Kidney epithelial cell (primary cell): ENCODE measurements at places on chromosomes 2 and 18.
A peak's percentile ranks its signal among the peaks of the same experiment; 100 is the strongest.

DNA sequence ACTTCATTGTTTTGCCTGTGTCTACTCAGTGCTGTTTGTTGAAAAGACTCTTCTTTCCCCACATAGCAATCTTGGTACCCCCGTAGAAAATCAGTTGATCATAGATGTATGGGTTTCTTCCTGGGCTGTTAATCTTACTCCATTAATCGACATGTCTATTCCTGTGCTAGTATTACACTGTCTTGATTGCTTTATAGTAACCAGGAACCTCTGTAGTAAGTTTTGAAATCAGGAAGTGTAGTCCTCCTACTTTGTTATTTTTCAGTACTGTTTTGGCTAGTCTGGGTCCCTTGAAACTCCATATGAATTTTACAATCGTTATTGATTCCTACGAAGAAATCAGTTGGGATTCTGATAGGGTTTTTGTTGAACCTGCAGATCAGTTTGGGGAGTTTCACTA lies 78.8 kb upstream of the FAM136A start:
- DNase-seq, result no peak

DNA sequence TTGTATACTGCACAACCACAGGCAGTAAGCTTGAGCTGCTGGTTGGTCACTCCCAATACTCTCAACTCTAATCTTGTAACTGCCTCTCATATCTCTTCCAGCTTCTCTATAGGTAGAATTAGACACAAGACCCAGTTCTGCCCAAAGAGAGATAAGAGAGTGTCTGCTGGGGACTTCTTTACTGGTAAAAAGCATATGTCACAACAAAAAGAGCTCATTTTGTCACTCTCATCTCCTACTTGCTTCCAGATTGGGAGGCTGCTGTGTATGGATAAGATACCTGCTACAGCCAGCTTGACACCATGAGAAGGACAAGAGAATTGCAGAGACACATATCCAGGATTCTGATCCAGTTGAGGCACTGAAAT lies 165.2 kb downstream of the PTH2R start:
- DNase-seq, result no peak

DNA sequence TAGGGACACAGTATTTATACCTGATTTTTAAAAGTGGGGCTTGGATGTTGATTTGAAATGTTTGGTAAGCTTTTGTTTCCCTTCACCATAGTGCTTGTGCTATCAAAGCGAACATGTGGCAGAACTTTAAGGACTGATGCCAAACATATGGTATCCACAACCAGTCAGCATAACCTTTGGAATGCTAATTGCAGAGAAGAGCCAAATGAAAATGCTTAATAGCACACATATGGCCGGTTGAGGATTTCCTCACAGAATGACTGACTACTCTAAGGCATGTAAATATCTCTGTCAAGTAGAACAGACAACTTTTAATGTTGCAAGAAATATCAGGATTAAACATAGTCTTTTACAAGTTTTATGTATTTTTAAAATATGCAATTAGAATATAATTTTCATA lies 120.9 kb upstream of the COL3A1 start:
- no peak for DNase-seq

GRCh38 chr2:3728104-3729054 lies 25.0 kb downstream of the DCDC2C start:
- no peak for DNase-seq

GRCh38 chr2:164840458-164840929 lies 1.1 kb downstream of the COBLL1 start:
- no peak for DNase-seq

- DNase-seq, result no peak
Observed at GRCh38 chr2:209505410-209505809, 81.6 kb downstream of the MAP2 start.

DNA sequence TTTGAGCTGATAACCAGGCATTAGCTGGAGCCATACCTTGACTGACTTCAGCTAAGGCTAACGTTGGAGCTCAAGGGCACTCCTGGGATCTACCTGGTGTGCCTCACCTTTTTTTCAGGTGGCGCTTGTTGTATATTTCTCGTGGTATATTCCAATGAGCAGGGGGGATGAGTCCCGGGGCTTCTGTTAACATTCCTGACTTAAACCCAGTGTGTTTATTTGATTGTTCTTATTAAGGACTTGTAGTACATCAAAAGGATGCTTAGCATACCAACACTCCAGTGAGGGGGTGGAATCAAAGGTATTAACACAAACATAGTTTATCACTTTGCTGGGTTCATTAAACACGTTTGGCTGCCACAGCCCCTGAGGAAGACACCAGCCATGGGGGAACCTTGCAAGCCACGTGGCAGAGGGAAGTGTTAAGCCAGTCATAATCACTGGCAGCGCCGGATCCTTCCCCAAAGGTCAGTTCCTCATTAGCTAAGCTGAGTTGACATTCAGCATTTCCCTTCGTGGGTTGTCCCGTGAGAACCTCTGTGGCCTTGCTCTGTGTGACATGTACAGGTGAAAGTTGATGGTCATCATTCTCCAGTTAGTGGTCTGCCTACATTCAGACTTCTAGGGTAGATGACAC lies 119.5 kb upstream of the MCFD2 start:
- DNase-seq, result no peak

DNA sequence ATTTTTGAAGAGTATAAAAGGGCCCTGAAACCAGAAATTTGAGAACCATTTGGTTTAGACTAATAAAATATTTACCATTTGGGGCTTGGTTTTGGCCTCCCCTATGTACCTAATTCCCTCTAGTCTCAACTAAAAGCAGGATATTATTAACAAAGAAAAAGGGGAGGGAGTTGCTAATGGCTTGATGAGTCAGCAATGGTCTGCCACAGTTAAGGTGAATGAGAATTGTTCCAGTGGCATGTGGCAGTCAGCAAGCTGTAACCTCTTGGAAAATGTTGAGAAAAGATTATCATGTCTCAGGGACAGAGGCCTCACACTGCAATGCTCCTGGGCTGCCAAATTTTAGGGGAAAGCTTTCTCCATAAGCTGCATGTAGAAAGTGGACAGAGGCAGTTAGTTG lies 20.1 kb upstream of the SLC39A10 start:
- DNase-seq, result peak; percentile 58

- DNase-seq, result no peak
Observed at GRCh38 chr2:191656792-191657191, 21.1 kb upstream of the NABP1 start.

DNA sequence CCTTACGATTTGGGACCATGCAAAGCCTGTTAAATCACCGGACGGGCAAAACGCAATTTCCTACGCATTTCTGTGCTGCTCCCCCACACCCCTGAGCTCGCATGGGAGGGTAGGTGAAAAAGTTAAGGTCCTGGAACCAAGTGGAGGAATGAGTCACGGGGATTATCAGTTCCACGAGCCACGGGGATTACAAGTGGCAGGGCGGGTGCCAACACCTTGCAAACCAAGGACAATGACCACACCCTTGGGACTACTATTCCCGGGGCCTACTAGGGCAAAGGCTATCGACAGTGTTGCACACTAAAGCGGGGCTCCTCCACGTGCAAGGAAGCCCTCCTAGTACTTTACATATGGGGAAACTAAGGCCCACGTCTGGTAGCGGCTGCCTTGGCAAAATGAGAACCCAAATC lies 447 bp downstream of the RETSAT start:
- DNase-seq, result no peak

DNA sequence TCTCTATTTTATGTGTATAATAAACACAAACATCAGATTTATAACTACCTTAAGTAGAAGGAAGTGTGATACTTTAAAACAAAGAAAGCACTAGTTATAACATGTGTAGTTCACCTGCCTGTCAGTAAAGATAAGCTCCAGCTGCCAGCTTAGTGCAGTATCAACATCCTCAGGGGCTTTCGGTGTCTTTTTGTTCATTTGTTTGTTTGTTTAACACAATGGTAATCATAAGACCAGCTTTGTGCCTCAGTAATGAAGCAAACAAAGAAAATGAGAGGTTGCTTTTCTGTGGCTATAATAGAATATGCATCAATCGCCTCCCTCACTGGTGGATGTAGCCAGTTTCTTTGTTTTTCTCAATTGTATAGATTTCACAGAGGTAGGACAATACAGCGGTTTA lies 1499.0 kb upstream of the TMEFF2 start:
- no peak for DNase-seq

DNA sequence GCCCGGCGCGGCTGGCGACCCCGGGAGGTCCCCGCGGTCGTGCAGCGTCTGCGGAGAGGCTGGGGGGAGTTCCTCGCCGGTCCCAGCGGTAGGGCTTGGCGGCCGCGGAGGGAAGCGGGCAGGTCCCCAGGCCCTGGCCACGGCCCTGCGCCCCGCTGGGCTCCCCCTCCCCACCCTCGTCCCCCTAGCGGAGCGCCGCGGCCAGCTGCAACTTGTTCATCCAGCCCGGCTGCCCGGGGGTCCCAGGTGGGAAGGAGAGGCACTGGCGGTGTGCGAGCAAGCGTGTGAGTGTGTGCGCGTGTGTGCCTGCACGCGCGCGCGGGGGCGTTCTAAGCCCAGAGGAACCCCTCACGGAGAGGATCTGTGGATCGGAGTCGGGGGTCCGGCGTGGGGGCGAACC lies 1.3 kb downstream of the PTPRM start:
- DNase-seq, result no peak

DNA sequence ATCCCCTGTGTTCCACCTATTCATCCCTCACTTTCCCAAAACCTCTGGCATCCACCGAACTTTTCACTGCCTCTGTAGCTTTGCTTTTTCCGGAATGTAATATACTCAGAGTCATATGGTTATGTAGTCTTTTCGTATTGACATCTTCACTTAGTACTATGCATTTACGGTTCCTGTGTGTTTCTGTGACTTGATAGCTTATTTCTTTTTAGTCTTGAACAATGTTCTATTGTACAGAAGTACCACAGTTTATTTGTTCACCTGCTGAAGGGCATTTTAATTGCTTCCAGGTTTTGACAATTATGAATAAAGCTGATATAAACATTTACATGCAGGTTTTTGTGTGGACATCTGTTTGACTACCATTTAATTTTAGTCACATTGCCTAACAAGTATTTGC lies 154.7 kb upstream of the DOK6 start:
- DNase-seq, result no peak

DNA sequence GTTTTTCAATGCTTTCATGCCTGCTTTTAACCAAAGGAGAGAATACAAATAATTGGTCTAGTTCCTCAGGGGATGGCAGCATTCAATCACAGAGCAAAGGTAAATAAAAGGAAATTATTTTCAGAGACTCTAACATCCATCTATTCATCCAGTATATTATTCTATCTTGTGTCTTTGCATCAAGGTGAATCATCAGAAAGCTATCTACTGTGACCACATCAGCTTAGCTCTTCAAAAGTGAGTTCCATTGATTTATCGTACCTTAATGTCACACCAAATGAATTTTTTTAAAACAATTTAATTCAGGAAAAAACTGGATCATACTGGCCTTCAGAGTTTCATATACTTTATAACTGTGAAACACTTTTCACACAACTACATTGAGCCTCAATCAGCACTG lies 66.1 kb downstream of the CHN1 start:
- peak; percentile 51 for DNase-seq

DNA sequence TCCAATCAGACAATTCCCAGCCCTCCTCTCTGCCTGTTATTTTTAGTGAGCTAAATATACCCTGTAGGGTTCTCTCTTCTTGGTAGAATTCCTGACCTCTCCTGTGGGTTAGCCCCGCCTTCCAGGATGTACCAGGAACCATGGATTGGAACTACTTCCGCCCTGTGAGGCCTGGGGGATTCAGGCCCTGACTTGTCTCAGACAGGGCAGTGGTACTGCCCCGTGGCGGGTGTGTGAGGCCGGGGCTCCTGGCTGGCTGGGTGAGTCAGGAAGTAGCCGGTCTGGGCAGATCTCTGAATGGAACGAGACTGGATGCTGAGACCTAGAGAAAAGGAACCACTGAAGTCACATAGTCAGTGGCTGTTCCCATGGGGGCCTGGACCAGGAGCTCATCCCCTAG lies 50.5 kb downstream of the DYSF start:
- no peak for DNase-seq

GRCh38 chr2:197285361-197285760 lies 25.2 kb downstream of the ANKRD44 start:
- no peak for DNase-seq

GRCh38 chr2:98815795-98816194 lies 84.9 kb upstream of the MGAT4A start:
- DNase-seq, result no peak

DNA sequence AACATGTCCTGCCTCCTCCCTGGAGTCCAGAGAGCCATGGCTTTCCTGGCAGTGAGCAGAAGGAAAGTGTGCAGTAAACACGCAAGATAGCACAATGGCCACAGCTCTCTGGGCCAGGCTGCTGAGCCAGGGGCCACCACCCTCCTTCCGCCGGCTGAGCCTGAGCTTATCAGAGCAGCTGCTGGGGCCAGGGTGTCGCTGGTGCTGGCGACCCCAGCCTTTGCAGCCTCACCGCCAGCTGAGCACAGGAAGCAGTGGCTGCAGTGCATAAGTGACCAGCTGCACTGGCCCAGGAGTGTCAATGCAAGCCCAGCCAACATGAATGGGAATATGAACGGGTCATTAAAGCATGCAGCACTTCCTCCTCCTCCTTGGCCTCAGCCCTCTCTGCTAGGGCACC lies 172.0 kb downstream of the ZFP36L2 start:
- no peak for DNase-seq

GRCh38 chr2:84539729-84540128 lies 23.4 kb downstream of the DNAH6 start:
- DNase-seq, result no peak

DNA sequence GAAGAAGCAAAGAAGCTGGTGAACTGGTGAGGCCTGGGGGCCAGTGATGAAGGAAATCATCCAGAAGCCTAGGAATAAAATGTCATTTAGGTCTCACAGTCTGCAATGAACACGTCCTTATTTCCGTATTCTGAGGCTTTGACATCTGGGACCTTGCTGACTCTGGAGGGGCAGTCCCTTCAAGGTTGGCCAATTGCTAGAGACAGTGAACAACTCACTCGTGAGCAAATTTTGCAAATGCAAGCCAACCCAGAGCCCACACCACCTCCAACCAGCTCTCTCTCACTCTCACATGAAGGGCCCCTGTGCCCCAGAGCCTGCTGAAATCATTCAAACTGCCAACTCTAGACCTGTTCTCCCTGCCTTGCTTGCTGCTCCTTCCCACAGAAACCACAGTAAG lies 279.1 kb upstream of the LYPD1 start:
- no peak for DNase-seq

DNA sequence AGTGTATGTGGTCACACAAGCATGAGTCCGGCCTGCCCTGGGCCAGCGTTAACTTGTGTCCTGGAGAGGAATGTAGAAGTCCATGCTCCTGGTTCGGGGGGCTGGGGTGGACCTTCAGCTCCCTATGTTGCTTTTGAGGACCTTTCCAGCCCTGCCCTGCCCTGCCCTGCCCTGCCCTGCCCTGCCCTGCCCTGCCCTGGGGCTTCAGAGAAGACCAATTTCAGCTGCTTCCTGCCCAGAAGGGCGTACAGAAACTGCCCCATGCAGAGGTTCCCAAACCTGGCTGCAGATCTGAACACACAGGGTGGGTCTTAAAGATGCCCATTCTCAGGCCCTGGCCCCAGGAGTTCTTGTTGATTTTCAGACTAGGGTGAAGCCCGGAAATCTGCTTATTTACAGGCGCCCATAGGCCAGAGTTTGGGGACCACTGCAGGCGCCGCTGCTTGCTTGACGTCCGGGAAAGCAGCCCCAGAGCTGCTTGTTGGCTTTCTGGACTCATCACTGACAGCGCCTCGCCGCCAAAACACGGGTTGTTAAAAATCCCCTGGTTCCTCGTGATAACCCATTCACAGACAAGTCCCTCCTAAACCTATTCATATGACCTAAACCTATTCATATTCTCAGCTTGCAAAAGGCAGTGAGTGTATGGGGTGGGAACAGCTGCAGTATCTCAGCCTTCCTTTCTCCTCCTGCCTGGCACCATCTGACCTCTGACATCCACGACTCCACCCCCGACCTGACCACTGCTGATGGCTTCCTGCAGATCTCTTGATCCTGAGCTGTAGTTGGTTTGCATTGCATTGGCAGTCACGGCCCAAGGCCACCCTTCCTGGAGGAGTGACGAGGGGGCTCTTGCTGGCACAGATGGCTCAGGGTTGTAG lies 198.3 kb downstream of the GLI2 start:
- DNase-seq, result no peak
